ENCODE measurements at places on chromosomes 16 and 17.

DNA sequence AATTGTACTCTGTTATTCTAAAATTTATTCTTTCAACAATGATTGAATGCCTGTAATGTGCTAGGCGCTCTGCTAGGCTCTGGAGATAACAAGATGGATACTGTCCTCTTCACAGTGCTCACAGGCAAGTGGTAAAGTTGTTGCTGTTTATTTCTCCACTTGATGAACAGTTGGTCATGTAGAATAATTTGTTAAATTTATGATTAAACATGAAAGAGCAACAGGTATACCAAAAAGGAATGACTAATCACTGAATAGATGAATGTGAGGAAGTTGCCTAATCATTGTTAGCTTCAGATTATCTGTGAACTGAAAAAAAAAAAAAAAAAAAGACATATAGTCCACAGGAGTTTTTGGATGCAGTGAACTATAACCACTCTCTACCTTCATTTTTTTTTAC lies 62.3 kb downstream of the NFATC3 start:
- no peak for DNase-seq

GRCh38 chr17:67747681-67748235 lies 30.0 kb downstream of the NOL11 start:
- no peak for DNase-seq

DNA sequence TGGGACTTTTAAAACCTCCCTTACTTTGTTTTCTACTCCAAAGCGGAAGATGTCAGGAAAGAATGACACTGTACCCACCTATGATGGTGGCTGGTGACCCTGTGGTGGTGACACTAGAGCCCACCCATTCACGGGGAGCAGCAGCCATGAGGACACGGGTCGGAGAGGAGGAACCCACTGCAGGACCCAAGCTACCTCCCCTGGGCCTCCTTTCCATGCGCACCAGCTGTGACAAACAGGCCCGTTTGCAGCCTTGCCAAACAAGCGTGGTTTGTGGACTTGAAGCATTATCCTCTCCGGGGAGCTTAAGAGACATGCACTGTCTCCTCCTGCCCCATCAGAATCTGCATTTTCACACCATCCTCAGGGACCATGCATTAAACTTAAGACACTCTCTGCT lies 85.6 kb downstream of the ZFHX3 start:
- no peak for DNase-seq

DNA sequence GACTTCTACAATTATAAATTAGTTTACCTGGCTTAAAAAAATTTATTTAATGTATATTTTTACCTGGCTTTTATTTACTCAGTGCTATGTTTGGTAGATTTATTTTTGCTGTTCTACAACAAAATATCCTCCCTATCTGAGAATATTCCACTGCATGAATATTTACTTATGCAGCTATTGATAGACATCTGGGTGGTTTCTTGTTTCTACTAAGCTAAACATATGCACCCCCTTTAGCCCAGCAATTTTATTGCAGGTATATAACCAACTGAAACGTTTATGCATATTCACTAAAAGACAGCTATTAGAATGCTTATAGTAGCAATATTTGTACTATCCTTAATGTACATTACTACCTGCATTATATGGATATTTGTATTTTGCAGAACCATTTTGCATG lies 187.7 kb upstream of the CPHXL start:
- no peak for DNase-seq

GRCh38 chr16:53913099-53913870 lies 209.3 kb downstream of the FTO start:
- no peak for DNase-seq

DNA sequence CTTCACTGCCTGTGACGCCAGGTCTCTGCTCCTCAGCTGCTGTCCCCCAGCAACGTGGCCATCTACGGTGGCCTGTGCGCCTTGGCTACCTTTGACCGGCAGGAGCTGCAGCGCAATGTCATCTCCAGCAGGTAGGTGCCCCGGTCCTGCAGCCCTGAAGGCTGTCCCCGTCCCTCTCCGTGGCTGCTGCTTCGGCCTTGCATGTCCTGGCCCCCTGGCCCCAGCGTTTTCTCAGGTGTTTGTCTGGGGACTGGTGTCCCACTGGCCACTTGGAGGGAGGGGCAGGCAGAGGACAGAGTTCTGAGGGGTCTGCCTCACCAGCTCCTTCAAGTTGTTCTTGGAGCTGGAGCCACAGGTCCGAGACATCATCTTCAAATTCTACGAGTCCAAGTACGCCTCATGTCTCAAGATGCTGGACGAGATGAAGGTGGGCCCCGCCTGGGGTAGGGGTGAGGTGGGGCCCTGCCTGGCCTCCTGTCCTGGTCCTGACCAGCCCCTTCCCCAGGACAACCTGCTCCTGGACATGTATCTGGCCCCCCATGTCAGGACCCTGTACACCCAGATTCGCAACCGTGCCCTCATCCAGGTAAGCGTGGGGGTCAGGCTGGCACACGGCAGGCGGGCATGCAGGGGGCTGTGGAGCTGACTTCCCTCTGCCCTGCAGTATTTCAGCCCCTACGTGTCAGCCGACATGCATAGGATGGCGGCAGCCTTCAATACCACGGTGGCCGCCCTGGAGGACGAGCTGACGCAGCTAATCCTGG lies 4.4 kb downstream of the GPS1 start:
- DNase-seq: no peak

- DNase-seq: no peak
Observed at GRCh38 chr17:27407916-27408864, 48.1 kb upstream of the KSR1 start.

DNA sequence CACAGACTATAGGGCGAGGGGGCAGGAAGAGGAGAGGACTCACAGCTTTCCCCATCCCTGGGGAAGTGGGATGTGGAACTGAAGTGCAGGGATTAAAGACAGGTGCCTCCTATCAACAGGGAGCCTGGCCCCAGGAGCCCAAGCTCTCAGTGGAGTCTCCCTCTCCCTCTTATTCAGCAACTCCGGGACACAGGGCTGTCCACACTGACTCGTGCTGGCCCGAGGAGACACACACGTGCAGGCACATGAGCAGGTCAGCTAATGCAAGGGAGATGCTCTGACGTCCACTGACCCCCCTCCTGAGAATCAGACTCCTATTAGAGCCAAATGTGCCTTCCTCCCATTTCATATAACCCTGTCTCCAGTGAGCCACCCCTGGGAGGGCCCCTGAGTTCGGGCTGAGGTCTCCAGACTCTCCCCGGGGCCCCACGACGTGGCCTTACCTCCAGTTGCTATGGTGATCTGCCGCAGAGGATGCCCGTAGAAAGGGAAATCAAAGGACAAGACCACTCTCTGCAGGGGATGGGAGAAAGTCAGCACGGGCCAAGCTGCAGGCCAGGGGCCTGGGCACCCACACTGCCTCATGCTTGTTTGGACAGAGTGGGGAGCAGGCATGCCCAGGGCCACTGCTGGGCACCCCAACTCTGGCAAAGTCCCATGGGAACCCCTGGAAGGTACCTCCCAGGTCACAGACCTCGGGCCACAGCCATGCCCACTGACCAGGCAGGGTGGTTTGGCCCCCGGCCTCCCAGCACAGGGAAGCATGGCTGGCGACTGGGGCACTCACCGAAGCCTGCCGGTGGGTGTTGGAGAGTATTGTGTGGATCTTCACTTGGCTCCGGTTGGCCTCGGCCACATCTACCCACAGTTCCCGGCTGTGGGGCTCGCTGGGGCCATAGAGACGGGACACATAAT lies 42.7 kb downstream of the PLXDC1 start:
- no peak for DNase-seq

DNA sequence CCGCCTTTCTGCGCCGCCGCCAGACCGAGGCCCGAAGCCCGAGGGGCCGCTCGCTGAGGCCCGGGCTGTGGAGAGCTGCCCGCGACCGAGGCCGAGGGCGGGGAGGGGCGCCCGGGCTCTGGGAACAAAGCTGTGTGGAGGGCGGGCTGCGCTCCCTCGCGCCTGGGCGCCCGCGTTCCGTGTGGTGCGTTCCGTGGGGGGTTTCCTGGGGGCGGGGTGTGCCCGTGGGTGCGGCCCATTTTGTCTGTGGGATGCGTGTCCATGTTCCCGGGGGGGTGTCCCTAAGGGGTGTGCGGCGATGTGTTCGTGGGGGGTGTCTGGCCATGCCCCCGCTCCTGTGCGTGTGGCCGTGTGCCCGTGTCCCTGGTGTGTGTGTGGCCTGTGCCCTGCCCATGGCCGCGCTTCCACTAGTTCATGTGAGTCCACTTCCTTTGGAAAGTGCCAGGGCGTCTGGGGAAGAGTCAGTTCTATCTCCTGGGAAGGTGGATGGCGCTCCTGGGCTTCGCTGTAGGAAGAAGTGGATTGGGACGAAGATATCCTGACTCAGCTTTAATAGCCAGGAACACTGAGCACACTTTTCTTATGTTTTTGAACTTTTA lies 520 bp downstream of the JPT2 start:
- peak; percentile 11 for DNase-seq

Data from NCI-H2171 treated with DMSO at 0.1 percent for 48 hours (cell line).